ENCODE measurements at places on chromosomes 7 and 10.

DNA sequence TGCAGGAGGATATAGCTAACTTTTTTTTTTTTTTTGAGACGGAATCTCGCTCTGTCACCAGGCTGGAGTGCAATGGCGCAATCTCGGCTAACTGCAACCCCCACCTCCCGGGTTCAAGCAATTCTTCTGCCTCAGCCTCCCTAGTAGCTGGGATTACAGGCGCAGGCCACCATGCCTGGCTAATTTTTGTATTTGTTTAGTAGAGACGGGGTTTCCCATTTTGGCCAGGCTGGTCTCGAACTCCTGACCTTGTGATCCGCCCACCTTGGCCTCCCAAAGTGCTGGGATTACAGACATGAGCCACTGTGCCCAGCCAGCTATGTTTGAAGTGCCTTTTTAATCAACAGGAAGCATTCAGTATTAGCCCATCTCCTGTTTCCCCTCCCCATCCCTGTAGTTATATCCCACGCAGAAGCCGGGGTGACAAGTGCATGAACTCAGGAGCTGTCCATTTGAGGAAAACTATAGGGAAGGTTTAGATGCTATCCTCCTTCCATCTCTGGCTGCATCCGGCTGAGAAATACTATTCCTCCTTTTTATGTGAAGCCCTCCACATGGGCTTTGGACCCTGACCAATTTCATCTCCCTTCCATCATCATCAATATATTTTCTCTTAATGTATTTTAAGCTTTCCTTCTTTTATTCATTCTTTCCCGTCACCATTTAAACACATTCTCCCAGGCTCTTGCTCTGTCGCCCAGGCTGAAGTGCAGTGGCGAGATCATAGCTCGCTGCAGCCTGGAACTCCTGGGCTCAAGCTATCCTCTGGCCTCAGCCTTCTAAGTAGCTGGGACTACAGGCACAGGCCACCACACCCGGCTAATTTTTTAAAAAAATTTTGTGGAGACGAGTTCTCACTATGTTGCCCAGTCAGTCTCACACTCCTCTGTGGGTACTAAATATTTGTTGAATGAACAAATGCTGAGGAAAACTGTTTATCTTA, 1.3 kb upstream of the POT1 start:
- DNase-seq, result no peak

GRCh38 chr10:43380610-43381222, 9.3 kb downstream of the FXYD4 start:
- no peak for DNase-seq

DNA sequence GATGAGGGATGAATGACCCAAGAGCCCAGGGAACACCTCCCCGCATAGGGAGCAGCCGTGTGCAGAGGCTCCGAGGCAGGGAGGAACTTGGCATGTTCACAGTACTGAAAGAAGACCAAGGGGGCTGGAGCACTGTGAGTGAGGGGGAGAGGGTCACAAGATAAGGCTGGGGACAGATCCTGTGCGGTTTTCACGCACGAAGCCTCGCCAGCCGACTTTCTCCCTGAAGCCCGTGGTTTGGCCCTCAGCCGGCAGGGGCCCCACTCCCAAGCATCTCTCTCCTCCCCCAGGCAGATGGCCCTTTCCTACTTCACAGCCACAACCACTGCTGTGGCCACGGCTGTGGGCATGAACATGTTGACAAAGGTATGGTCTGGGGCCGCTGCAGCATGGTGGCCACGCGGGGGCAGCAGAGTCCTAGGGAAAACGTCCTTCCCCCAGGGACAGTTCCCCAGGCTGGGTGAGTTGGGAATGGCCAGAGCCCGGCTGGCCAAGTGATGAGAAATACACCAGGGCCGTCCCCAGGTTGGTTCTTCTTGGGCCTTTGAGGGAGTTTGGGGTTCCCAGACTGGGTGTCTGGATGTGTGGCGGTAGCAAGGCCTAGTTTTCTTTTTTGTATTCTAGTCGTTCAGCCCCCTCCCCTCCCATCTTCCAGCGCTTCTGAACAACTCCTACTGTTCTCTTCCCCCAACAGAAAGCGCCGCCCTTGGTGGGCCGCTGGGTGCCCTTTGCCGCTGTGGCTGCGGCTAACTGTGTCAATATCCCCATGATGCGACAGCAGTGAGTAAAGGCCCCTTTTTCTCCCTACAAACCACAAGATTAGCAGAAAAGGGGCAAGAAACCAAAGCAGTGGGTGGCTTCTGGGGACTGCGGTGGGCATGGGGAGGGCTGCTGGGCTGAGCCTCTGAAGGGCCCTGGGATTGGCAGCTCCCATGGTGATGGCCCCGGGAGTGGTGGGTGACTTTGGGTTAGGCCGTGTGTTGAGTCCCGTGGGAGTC, 14.4 kb upstream of the WBP1L start:
- DNase-seq, result peak; percentile 80

GRCh38 chr7:157707983-157708918, 371.4 kb downstream of the DNAJB6 start:
- DNase-seq, result no peak

DNA sequence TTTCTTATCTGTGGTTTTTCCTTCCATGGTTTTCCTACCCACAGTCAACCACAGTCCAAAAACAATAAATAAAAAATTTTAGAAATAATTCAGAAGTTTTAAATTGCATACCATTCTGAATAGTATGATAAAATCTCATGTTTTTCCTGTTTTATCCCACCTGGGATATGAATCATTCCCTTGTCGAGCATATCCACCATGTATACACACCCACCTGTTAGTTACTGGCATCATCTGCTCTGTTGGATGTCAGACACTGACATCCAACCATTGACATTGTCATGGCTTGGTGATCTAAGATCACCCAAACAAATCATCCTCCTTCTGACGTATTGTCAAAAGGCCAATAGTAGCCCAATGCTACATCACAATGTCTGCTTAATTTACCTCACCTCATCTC, 749.8 kb downstream of the TNS3 start:
- DNase-seq, result no peak

DNA sequence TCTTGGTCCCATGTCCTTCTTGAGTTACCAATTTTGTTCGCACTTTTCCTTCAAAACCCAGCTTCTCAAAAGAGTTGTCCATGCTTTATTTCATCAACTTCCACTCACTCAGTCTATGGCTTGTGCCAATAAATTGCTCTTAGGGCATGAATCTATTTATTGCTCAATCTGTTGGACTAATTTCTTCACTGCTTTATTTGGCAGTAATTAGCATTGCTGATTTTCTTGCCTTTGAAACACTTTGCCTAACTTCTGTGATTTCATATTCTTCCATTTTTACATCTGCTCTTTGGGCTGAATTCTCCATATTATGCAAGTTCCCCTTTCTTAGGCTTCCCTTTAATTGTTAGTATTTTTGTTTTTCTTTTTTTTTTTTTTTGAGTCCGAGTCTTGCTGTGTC, 16.8 kb downstream of the DLD start:
- DNase-seq, result no peak

GRCh38 chr7:169276-170172, 22.8 kb upstream of the FAM20C start:
- peak; percentile 73 for DNase-seq

- no peak for DNase-seq
These were observed 172.9 kb downstream of the TCF7L2 start for GRCh38 chr10:113122947-113123346.

DNA sequence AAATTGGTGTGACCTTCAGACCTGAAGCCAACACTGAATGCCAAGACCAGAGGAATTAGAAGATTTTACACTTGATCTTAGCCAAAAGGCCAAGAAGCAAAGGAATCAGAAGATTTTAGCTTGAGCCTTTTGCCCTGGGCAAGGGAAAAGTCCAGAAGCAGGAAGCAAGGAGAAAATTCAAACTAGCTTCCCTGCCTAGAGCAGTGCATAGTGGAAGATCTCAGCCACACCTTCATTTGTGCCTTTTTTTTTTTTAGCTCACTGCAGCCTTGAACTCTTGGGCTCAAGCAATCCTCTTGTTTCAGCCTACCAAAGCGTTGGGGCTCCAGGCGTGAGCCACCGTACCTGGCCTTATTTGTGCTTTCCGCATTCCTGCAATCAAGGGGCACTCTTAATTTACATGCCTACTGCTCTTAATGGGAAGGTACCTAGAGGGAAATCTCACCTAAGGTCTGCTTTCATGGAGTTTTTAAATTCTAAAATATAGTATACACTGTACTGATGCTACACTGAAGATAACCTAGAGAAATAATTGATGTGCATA, 8.3 kb upstream of the PIP4K2A start:
- no peak for DNase-seq

DNA sequence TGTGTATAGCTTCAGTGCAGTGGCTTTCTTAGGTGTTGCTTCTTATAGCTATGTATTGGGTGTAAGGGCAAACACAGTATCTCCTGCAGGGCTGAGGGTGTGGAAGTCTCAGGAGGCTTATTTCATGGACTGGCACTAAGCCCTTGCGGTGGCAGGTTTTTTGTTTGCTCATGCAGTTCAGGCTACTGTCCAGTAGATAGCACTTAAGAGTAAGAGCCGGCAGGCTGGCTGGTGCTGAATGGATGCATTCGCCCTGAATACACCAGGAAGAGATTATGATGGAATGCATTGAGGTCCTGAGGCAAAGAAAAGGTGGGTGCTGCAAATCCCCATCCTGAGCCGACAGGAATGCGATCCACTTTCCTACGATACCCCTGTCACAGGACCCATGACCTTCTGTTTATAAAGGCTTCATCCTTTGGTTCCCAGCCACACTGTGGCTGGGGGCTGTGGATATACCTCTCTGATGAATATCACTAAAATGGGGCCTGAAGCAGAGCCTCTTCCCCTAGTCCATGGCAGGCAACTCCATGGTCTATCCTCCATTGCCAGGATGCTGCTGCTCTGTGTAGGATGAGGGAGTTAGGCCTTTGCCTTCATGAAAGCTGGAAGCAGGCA, 44.9 kb downstream of the ANXA8 start:
- peak; percentile 66 for DNase-seq

DNA sequence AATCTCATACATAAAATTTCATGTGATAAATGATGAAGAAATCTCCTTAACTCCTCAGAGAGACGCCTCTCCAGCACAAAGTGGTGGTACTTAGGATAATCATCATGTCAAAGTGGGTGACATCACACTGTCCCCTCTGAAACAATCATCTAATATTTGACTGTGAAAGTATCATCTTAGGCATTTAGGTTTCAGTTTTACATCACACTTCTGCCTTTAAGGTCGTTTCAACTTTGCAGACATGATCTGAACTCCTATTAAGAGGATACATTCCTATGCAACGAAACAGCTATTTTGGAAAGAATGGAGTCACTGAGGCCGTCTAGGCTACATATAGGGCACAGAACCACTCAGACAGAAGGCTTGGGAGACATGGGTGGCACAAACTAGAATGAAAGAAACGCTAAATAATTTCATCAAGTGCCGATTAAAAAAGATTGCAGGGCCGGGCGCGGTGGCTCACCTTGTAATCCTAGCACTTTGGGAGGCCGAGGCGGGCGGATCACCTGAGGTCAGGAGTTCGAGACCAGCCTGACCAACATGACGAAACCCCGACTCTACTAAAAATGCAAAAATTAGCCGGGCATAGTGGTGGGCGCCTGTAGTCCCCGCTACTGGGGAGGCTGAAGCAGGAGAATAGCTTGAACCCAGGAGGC, 2.0 kb downstream of the VOPP1 start:
- DNase-seq, result no peak

DNA sequence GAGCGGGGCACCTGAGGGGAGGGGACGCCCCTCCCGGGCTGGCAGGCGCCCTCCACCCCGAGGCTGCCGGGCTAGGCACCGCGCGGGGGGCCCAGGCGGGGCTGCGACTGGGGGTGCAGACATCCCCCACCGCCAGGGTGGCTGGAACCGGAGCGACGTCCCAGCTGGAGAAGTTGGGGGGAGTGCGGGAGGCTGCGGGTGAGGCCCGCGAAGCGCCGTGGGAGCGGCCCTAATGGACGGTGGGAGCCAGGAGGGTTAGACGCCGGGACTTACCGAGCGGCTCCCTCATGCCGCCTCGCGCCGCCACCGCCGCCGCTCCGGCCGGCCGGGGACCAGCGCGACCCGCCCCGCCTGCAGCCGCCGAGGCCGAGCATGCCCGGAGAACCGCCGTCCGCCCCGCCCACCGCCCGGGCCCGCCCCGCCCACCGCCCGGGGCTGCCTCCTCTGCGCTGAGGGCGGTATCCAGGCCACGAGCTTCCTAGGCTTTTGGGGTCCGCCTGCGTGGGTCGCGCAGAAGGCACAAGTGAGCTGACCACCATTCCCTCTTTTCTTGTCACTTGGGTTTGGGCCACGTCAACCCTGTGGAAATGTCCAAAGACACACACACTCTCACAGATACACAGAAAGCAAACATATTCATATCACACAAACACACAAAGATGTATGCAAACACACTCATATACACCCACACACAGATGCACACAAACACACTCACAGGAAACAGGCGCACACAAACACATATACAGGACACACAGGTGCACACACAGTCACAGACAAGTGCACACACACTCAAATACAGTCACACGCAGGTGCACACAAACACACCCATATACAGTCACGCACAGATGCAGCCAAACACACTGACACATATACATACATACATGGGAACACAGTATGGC, at the start of gene JCAD:
Gene JCAD (minus strand): TSS at position 378 of the 899 bp plus-strand sequence. CDS start 11,774 bp downstream, outside the sequence.
- peak; percentile 51 for DNase-seq

DNA sequence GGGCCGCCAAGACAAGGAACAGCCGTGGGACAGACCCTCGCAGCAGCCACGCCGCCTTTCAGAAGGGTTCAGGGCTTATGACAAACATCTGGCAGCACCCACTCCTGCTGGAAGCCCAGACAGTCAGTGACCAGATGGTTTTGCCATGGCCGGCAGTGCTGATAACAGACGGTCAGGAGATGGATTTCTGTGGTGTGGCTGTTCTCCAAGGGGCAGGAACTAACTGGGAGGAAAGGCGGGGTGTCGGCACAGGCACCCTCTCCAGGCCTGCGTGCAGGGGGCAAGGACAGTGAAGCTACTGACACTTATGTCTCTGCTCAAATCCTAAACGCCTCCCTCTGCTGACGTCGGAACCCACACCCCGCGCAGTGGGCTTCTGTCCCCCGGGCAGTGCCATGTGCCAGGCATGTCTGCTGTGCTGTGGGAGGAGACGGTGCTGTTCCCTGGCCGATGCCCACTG, 416.1 kb downstream of the DNAJB6 start:
- DNase-seq, result no peak

DNA sequence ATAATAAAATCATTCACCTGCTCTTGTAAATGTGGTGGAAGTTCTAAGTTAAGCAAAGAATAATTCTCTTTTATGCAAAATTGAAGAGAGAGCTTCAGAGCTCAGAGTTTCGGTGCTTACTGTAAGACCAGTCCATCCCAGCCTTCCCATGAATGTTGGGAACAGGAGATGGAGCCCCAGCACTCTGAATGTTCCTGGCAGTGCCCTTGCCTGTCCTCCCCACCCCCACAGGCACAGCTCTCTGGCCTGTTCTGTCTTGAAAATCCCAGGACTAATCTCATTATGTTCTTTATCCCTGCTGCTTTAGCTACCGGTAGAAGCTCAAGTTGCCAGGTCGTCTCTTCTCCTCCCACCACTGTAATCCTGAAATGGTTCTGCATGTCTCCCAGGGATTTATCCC, 29.1 kb upstream of the LHFPL3 start:
- peak; percentile 99 for DNase-seq

- no peak for DNase-seq
These were observed 19.4 kb upstream of the ATAD1 start for GRCh38 chr10:87837445-87837844.

GRCh38 chr7:78383096-78383880, 584.7 kb downstream of the PHTF2 start:
- no peak for DNase-seq

GRCh38 chr7:148286150-148286549, 304.4 kb upstream of the C7orf33 start:
- DNase-seq, result peak; percentile 67
